Mesendoderm (in vitro differentiated cells): ENCODE measurements at places on chromosomes 3 and 15.

GRCh38 chr3:184250167-184250828 is 826 bp downstream of the EEF1AKMT4 start:
- peak overlapping the region; percentile 85 for H3K4me3 ChIP-seq
- no peaks in the 10 kb centered on the region for H3K4me1 ChIP-seq
- H3K36me3 ChIP-seq = no peaks in the 10 kb centered on the region
- H3K27me3 ChIP-seq = no peaks in the 10 kb centered on the region
- H3K27ac ChIP-seq = peak overlapping the region; percentile 45
- DNase-seq = peak; percentile 97

- peaks cover 2% of the 10 kb centered on the region for H3K4me1 ChIP-seq
- DNase-seq = no peak
These were observed 141.5 kb upstream of the EIF1B start for GRCh38 chr3:40167958-40168357.

DNA sequence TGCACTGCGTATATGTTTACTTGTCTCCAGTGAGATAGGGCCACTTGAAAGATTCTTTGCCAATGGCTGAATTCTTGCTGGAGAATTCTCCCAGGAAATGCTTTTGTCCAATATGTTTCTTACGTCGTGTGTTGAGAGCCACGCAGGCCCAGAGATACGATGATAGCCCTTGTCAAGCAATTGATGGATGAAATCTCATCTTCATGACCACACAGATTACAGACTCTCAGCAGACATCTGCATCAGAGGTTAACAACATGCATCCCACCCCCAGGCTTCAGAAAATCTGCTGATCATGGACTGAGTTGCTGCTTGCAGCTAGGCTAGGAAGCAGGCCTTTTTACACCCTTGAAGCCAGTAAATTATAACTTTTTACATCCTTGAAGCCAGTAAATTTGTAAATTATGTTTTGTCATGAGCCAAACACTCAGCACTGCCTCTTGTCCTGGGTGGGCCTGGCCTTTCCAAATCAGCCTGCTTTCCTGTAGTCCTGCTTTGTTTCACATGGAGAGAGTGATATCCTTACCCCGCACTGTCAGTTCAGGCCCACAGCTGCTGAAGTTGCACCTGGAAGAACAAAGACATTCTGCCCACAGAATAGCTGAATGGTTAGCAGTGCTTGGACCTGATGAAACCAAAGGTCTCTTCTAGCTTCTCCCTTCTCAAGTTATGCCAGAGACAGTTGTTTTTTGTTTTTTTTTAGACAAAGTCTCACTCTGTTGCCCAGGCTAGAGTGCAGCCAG is 84.4 kb downstream of the GPR156 start:
- H3K27me3 ChIP-seq = no peaks in the 10 kb centered on the region
- no peak overlapping the region for H3K4me3 ChIP-seq
- no peak overlapping the region for H3K27ac ChIP-seq
- H3K36me3 ChIP-seq = no peaks in the 10 kb centered on the region
- H3K4me1 ChIP-seq = no peaks in the 10 kb centered on the region

DNA sequence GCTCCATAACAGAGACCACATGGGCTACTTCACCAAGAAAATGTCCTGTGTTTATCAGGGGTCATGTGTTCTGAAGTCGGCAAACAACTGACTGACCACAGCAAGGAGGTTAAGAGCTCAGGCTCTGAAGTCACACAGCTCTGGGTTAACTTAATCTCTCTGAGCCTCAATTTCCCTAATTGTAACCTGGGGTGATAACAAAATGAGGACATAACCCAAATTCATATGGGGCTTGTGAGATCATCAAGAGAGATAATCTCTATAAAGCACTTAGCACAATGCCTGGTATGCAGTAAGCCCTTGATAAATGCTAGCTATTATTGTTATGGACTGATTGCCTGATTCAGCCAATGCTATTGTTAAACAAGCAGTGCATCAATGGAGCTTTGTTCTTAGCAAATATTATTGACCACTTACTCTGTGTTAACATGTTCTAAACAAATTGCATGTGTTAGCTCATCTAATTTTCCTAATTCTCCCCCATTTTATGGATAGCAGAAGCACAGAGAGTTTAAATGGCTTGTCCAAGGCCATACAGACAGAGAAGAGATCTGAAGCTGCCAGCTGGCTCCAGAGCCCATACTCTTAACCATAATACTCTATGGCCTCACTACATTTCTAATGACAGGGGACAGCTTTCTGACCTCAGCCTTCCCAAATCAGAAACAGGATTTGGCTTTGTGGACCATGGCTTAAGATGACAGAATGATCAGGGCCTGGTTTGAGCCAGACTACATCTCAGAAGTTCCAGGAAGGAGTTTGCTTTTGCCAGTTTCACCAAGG is 78.3 kb downstream of the SHQ1 start:
- no peak overlapping the region for H3K4me3 ChIP-seq
- H3K36me3 ChIP-seq = no peaks in the 10 kb centered on the region
- no peaks in the 10 kb centered on the region for H3K27me3 ChIP-seq

GRCh38 chr3:15491143-15491542 is 30.4 kb downstream of the COLQ start:
- H3K4me1 ChIP-seq = no peaks in the 10 kb centered on the region
- H3K27me3 ChIP-seq = no peaks in the 10 kb centered on the region
- H3K27ac ChIP-seq = no peak overlapping the region
- no peaks in the 10 kb centered on the region for H3K36me3 ChIP-seq

GRCh38 chr3:104461431-104461830 is 905.3 kb upstream of the ALCAM start:
- H3K4me1 ChIP-seq = no peaks in the 10 kb centered on the region
- H3K27me3 ChIP-seq = no peaks in the 10 kb centered on the region
- H3K36me3 ChIP-seq = no peaks in the 10 kb centered on the region
- no peak overlapping the region for H3K27ac ChIP-seq

DNA sequence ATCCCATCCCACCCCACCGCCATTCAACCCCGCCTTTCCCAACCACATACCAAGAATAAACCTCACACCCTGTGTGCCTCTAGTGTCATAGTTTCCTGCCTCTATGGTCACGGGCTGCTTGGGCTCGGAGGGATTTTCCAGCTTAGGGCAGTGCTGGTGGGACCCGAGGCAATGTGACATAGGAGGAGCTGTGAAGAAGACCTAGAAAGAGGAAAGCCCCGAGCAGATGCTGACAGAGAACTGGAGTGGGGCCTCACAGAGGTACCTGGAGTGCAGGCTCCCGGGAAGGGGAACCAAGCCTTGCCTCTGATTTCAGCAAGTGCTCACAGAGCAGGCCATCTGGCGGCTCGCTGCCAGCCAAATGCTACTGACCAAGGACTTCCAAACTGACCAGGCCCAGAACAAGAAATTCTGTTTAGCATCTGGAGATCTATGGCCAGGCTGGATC is 27.5 kb downstream of the BHLHE40 start:
- DNase-seq = no peak
- no peaks in the 10 kb centered on the region for H3K27me3 ChIP-seq
- peak overlapping the region; percentile 1 for H3K27ac ChIP-seq
- peaks cover 20% of the 10 kb centered on the region for H3K4me1 ChIP-seq

DNA sequence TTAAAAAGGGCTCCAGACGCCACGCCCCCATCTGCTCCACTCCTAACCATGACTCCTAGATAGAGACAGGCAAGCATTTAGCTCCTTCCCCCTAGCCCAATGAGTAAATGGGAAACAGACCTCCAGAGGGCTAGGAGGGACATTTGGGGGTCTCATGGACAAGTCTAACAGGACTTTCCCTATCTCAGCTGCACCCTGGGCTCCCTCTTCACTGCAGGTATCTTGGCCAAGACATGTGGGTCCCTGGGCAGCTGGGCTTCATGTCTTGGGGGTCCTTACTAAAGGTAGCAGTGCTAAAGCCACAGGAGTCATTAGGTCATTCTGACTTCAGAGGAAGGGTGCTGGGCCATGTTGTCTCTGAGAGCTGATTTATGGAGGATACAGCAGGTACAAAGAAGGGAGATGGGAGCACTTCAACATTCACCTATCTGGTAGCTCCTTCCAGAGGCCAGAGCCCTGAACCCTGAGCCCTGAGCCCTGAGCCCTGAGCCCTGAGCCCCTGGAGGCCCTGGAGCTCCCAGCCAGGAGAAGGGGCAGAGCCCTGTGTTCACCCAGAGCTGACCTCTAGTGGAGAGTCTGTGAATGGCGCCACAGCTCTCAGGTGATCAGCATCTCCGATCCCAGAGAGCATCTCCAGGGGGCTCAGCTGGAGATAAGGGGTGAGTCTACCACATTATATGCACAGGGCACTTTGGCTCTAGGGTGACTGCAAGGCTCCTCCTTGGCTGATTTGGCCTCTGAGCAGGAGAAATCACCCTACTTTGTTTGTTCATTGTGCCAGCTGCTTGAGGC is 40.1 kb upstream of the EPHB1 start:
- no peak overlapping the region for H3K4me3 ChIP-seq
- no peaks in the 10 kb centered on the region for H3K27me3 ChIP-seq
- H3K4me1 ChIP-seq = no peaks in the 10 kb centered on the region
- no peak overlapping the region for H3K27ac ChIP-seq

GRCh38 chr3:32912046-32912445 is 39.4 kb upstream of the CCR4 start:
- DNase-seq = no peak
- H3K27me3 ChIP-seq = no peaks in the 10 kb centered on the region
- H3K36me3 ChIP-seq = no peaks in the 10 kb centered on the region
- H3K4me3 ChIP-seq = no peak overlapping the region
- H3K27ac ChIP-seq = no peak overlapping the region

DNA sequence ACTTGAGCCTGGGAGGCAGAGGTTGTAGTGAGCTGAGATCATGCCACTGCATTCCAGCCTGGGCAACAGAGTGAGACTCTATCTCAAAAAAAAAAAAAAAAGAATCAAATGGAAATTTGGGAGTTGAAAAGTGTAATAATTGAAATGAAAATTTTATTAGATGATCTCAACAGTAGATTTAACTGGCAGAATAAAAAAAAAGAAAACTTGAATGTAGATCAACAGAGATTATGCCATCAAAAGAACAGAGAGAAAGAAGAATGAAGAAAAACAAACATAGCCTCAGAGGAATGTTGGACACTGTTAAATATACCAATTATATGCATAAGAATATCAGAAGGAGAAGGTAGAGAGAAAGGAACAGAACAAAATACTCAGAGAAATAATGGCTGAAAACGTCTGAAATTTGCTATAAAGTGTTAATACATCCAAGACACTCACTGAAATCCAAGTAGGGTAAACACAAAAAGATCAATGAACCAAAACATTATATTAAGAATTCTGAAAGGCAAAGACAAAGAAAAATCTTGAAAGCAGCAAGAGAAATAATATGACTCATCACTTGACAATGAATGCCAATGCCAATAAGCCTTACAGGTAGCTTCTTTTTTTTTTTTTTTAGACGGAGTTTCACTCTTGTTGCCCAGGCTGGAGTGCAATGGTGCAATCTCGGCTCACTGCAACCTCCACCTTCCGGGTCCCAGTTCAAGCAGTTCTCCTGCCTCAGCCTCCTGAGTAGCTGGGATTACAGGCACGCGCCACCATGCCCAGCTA is 14.6 kb upstream of the ELP6 start:
- no peak overlapping the region for H3K27ac ChIP-seq
- H3K27me3 ChIP-seq = no peaks in the 10 kb centered on the region
- no peaks in the 10 kb centered on the region for H3K36me3 ChIP-seq
- no peaks in the 10 kb centered on the region for H3K4me1 ChIP-seq
- no peak overlapping the region for H3K4me3 ChIP-seq

- H3K36me3 ChIP-seq = no peaks in the 10 kb centered on the region
- H3K27ac ChIP-seq = no peak overlapping the region
- peak; percentile 91 for DNase-seq
These were observed 76.7 kb downstream of the ARNT2 start for GRCh38 chr15:80480909-80481308.

DNA sequence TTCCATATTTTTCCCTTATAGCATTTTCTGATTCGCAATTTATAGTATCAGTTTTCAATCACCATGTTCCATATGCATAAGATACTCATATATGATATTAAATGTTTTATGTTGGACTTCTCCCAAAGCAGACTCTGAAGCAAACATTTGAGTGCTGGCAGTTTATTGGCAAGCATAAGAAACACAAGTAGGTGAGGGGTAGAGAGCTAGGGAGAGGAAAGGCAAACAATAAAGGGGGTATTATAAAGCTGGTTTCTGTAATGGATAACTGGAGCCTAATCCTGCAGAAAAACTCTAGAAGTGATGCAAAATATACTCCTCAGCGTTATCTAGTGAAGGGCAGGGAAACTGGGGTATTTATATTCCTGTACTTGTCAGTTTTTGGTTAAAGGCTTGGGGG is 491.5 kb upstream of the TGFBR2 start:
- no peaks in the 10 kb centered on the region for H3K4me1 ChIP-seq
- H3K36me3 ChIP-seq = no peaks in the 10 kb centered on the region
- no peak overlapping the region for H3K27ac ChIP-seq
- no peak for DNase-seq
- no peaks in the 10 kb centered on the region for H3K27me3 ChIP-seq

GRCh38 chr15:69713726-69714559 is 261.3 kb downstream of the RPLP1 start:
- no peak overlapping the region for H3K4me3 ChIP-seq
- no peak for DNase-seq
- no peaks in the 10 kb centered on the region for H3K4me1 ChIP-seq
- no peaks in the 10 kb centered on the region for H3K36me3 ChIP-seq

GRCh38 chr15:45539680-45540079 is 17.1 kb upstream of the SLC30A4 start:
- H3K4me1 ChIP-seq = no peaks in the 10 kb centered on the region
- no peak overlapping the region for H3K27ac ChIP-seq
- no peaks in the 10 kb centered on the region for H3K36me3 ChIP-seq
- H3K27me3 ChIP-seq = no peaks in the 10 kb centered on the region

DNA sequence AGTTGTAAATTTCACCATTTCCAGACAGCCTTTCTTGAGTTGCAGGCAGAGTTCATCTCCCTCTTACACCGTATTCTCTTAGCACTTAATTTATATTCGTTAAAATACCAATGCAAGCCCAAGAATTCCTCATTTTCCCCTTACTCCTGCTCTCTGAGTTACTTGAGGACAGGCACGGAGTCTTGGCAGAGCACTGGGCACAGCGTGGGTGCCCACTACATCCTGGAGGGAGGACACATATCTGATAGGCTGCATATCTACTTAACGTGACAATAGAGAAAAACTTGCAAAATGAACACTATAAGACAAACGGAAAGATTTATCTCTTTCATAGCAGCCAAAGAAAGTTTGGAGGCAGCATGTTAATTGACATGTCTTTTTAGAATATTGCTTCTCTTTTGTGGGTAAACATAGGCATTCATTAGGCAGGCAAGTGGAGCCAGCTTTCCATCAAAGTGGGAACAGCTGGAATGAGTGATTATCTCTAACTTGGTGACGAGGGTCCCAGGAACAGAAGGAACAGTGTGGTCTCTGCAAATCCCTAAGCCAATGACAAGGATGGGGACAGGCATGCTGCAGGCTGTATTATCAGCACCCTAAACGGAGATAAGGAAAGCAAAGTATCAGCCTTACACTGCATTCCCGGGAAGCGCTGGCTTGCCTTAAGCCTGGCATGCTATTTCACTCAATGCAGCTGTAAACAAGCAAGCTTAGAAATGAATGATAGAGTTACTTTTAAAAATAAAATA is 116.5 kb downstream of the RTP4 start:
- H3K36me3 ChIP-seq = no peaks in the 10 kb centered on the region
- DNase-seq = peak; percentile 90
- peaks cover 4% of the 10 kb centered on the region for H3K4me1 ChIP-seq
- H3K27me3 ChIP-seq = no peaks in the 10 kb centered on the region
- H3K4me3 ChIP-seq = no peak overlapping the region

GRCh38 chr3:169771497-169772304 is 1.5 kb upstream of the MYNN start:
- H3K36me3 ChIP-seq = no peaks in the 10 kb centered on the region
- peak; percentile 90 for DNase-seq
